ENCODE measurements at places on chromosomes 11 and 22. TPM values are rescaled to one million over a fixed set of nuclear protein-coding genes. Genes with fewer than 3 reads are reported as not detected.
A peak's percentile ranks its signal among the peaks of the same experiment; 100 is the strongest.

OR4D5 gene
- total RNA-seq: not detected

OR52I2 gene
- total RNA-seq: not detected

GRCh38 chr22:30871391-30872284, 96.9 kb downstream of the MORC2 start:
- no peak for DNase-seq

DNA sequence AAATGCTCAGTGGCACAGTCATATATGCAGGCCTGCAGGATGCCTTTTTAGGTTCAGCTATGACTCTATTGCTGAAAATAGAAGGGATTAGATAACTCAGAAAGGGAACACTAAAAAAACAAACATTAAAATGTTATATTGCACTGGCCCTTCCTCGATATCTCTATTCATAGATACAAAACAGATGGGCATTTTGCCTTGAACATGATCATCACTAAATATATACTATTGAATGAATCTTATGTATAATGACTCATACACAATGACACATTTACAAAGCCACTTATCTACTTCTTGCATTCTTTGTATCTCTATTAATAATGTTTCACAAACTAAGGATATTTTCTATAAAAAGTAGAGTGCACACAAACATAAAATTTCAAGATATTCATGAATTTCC, 2352.8 kb upstream of the RAG2 start:
- no peak for DNase-seq

DNA sequence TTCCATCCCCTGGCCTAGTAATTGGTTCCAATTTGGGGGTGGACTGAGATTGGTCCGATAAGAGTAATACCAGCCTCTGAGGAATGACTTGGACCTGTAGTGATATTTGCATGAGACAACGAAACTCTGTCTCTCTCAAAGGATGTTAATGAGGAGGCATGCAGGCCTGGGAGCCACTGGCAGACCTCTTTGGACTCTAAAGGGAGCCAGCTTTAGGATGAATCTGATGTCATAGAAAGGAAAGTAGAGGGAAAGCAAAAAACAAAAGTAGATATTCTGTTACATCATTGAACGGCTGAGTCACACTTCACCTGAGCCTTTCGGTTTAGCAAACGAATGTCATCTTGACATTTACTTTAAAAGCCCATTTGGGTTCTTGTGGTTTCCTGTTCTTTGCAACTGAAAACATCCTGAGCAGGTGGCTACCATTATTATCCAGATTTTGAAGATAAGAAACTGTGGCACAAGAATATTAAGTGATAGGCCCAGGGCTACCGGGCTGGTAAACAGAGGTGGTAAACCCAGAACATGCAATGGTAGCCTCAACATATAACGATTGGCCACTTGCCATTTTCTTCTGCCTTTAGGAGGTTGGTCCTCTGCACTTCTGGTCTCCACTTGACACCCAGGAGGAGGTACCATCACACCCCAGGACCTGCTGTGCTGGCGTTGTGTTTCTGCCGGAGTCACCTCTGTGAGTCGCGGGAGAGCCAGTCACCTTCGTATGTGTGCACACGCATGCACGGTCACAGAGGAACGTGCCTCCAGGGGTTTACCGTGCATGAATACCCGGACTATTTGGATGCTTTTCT, 42.7 kb downstream of the RTL6 start:
- no peak for DNase-seq

- DNase-seq: peak; percentile 50
These were observed 7.3 kb upstream of the ADAMTS8 start for GRCh38 chr11:130435671-130436070.

- no peak for DNase-seq
These were observed 136.9 kb downstream of the METTL15 start for GRCh38 chr11:28245131-28245530.

DNA sequence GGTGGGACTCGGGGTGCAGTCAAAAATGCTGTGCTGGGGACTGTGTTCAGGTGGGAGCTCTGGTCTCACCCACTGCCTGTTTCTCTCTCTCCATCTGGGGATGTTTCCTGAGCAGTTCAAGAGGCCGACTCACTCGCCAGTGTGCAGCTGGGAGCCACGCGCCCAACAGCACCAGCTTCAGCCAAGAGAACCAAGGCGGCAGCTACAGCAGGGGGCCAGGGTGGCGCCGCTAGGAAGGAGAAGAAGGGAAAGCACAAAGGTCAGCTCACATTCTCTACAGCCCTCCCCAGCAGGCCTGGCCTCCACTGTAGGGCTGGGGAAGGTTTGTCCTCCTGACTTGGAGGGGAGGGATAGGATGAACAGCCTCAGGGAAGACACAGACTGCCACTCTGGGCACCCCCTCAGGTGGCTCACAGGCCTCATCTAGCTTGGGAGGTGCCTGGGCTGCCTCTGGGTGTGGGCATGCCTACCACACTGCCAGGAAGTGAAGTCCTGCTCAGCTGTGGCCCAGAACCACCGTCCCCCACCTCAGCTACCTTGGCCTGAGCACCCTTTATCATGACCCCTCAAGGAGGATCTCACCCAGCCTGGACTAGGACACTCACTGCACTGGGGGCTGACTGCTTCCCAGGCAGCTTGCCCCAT, 13.0 kb downstream of the TUB start:
- no peak for DNase-seq

Data from mammary epithelial cell (primary cell).